Stimulated activated naive CD8-positive, alpha-beta T cell treated with anti-CD3 and anti-CD28 coated beads, Interleukin-15, amount 100 ng/mL, for 72 hours (primary cell): ENCODE measurements at places on chromosomes 4 and X.

GRCh38 chrX:136907621-136908020 is 27.1 kb upstream of the RBMX start:
- DNase-seq: no peak

GRCh38 chr4:164536814-164537213 is 217.1 kb upstream of the SMIM31 start:
- DNase-seq: no peak

- no peak for DNase-seq
Observed at GRCh38 chrX:38599796-38600755, 38.7 kb downstream of the TSPAN7 start.

- DNase-seq: no peak
Observed at GRCh38 chr4:176359590-176359989, 39.8 kb downstream of the SPCS3 start.

- DNase-seq: no peak
Observed at GRCh38 chrX:101265869-101266428, 25.2 kb downstream of the TAF7L start.

GRCh38 chr4:180637616-180638015 is 1605.6 kb upstream of the TENM3 start:
- DNase-seq: no peak

DNA sequence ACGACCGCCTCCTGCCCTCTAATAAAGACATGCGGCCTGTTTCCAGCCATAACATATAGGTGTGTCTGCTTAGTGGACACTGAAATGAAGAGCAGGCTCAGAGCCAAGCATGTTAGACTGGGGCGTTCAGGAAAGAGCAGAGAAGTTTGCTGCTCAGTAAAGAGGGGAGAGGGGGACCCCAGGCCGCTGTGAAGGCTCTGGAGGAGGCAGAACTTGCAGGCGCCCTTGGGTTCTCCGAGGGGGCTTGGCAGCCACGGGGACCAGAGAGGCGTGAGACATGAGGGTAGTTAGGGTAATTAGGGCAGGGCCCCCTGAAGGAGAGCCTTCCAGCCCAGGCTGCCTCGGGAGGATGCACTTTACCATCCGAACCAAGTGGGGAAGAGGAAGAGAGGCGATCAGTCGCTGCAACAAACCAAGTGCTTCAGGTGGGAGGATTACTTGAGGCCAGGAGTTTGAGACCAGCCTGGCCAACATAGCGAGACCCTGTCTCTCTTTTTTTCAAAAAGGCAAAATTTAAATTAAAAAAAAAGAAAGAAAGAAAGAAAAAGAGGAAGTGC is 46.6 kb upstream of the CDKN2AIP start:
- DNase-seq: no peak

DNA sequence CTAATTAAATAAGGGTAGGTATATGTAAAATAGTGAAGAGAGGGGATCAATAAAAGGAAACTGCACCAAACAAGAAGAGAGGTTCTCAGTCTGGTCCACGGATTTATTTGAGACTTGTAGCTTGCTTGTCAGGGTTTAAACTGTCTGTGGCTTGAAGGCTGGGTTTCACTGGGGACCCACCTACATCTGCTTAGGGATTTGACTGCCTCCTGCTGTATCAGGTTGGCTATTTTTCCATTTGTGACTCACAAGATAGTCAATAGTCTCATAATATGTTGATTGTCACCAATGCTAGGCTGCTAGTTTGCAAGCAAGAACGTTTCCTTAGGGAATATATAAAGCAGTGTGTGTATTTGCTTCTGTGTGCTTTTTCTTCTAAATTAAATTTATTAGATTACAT is 1950.7 kb upstream of the IGFBP7 start:
- DNase-seq: no peak

- DNase-seq: no peak
Observed at GRCh38 chrX:104419211-104419610, 146.8 kb upstream of the IL1RAPL2 start.

DNA sequence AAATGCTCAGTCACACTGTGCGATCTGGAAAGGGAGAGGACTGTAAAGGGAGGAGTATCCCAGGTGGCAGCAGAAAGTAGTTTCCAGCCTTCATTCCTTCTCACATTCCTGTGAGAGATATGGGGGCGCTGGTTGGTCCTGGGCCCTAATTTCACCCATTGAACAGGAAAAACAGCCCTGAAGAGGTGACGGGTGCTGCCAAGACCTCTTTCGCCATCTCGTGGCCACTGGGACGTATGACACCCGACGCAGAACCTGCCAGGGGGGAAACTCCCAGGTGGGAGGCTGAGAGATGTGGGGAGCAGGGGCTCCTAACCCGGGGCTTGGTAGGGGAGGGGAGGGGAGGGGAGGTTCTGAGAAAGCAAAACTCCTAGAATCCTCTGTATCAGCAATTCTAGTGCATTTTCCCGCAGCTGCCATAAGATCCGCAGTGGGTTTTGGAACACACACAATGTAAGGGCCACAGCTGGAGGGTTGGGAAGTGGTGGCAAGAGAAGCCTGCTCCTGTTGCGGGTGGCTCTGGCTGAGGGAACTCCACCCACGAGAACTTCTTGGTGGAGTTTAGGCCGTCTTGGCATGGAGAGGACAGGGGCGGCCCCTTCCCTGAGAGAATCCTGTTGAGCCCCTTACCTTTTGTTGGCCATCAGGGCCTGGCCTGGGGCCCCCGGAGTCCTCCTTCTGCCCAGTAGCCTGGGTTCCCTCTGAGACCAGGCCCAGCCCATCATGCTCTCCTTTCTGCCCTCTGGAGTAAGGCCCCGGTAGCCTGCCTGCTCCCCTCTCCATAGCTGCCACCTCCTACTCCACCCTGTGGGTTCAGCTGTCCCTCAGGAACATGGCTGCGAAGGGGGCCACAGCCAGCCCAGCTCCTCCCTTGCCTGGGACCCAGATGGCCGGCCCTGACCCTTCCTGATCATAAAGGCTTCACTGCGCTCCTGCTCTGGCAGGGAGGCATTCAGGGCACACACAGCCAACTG is 134.1 kb downstream of the OR13H1 start:
- peak; percentile 31 for DNase-seq

GRCh38 chrX:106862972-106863688 is 40.0 kb downstream of the RIPPLY1 start:
- peak; percentile 9 for DNase-seq

DNA sequence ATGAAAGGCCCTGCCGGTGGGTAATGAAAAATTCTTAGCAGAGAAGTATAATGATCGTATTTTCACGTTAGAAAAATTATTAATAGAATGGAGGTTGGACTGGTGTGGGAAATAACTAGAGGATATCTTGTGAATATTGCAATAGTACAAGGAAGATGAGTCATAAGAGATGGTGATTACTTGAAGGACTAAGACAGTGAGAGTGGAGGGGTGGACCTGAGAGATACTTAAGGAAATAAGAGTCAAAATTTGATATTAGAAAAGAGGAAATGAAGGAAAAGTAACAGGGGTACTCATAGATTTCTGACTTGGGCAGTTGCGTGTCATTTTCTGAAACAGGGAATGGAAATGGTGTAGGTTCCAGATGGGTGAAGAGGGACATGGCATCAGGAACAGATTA is 1.7 kb upstream of the USP53 start:
- DNase-seq: no peak

GRCh38 chrX:10041383-10041782 is 74.2 kb downstream of the CLDN34 start:
- no peak for DNase-seq

GRCh38 chr4:186722796-186723291 is 812 bp downstream of the FAT1 start:
- no peak for DNase-seq

GRCh38 chrX:104112326-104112951 is at the start of gene ZCCHC18:
Gene ZCCHC18, plus strand, starts transcription at chrX:104112523. Its CDS starts 1,589 bp downstream, at chrX:104114112.
- DNase-seq: peak; percentile 60

- DNase-seq: peak; percentile 84
Observed at GRCh38 chr4:121950212-121950679, 1.6 kb downstream of the TRPC3 start.

GRCh38 chrX:125765347-125765746 is 400.7 kb downstream of the DCAF12L2 start:
- DNase-seq: no peak

- DNase-seq: no peak
Observed at GRCh38 chr4:85826060-85826678, 351.2 kb downstream of the ARHGAP24 start.

DNA sequence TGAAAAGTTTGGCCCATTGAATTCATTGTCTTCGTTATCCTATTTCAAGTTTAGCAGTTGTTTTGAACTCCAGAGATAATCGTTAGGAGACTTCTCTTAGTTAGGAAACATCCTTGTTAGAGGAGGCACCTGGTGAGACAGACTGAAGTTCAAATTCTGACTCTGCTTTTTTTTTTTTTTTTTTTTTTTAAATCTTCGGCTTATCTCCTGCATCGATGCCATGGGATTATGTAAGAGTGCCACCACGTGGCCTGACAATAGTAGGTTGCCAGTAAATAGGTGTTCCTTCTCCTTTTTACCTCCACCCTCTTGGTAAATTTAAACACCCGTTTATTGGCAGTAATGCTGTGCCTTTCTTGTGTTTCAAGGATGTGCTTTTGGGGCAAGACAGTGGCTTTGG is 149.3 kb downstream of the SOWAHB start:
- peak; percentile 21 for DNase-seq

DNA sequence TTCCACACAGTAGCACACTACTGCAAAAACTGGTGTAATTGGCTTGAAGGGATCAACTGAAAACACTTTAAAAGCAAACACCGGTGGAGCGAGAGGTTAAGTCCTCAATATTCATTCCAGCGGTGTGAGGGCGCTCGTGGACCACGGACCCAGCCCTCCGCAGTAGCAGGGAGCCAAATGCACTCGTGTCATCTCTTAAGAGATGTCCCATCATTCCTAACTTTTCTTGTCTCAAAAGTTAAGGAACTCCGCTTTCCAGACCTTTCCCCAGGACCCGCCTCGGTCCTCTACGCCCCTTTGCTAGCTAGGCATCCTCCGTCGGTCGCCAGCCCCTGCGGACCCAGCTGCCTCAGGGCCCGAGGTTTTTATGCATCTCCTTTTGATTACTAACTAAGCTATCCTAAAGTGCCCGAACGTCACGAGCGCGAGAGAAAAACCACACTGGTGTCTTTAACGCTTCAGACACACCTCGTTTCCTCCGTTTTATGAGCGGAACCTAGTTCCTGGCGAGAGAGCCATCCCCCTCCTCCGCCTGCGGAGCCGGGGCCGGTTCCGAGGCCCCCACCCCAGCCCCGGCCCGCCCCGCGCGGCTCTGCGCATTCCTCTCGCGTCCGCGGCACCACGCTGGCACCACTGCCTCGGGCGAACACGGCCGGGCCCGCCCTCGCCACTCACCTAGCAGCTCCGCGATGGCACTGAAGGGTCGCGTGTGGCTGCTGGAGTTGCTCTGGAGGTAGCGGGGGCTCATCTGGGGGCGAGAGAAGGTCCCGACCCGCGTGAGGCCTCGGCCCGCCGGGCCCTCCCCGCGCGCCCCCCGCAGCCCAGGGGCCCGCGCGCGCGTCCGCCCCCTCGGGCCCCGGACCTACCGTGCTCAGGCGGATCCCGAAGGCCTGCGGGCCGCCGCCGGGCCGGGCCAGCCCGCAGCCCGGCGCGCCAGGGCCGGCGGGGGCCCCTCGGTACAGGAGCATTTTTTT is 723 bp downstream of the MORC4 start:
- peak; percentile 37 for DNase-seq

- DNase-seq: no peak
Observed at GRCh38 chr4:44646151-44646550, 5.3 kb downstream of the YIPF7 start.

DNA sequence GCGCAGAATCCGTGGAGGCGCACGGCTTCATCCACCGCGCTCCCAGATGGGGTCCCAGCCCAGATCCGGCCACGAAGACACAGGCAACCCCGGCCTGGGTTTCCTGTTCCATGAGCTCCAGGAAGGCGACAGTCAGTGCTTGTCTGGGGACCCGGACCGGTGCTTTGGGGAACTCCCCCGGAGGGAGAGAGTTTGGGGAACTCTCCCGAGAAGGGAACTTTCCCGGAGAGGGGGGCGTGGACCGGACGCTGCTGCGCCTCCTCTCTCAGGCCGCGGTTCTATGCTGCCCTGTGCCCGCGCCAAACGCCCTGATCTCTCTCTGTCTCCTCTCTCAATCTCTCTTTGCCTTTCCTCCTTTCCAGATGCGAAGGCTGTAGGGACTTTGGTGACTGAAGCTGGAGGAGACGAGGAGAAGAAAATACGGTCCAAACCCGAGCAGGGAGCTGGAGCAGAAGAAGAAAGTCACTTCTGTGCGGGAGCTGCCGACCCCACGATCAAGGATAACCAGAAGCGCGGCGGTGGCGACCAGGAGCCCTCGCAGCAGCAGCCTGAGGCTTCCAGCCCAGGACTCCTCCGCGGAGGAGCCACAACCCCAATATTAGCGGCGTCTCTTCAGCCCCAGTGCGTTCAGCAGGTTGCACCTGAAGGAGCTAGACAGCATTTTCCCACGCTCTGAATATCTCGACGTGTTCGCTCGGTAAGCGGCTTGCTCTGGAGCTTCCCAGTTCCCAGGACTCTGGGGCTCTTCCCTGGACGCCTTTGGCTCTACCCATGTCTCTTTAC is 47.6 kb upstream of the NKAP start:
- DNase-seq: peak; percentile 10

DNA sequence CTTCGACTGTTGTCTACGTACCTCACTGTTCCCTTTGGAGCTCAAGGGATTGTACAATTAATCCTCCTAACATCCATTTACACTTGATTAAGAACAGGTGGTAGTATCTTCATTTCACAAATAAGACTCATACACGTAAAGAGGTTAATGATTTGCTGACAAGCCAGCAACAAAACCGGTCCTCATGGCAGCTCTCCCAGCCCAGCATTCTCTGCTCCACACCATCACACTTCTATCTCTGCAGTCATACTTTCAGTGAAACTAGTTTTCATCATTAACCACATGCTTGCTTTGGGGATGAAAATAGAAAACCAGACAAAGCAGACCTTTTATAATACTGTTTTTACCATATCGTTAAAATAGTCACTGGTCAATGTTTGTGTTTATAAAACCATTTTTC is 28.7 kb upstream of the CASK start:
- DNase-seq: no peak

DNA sequence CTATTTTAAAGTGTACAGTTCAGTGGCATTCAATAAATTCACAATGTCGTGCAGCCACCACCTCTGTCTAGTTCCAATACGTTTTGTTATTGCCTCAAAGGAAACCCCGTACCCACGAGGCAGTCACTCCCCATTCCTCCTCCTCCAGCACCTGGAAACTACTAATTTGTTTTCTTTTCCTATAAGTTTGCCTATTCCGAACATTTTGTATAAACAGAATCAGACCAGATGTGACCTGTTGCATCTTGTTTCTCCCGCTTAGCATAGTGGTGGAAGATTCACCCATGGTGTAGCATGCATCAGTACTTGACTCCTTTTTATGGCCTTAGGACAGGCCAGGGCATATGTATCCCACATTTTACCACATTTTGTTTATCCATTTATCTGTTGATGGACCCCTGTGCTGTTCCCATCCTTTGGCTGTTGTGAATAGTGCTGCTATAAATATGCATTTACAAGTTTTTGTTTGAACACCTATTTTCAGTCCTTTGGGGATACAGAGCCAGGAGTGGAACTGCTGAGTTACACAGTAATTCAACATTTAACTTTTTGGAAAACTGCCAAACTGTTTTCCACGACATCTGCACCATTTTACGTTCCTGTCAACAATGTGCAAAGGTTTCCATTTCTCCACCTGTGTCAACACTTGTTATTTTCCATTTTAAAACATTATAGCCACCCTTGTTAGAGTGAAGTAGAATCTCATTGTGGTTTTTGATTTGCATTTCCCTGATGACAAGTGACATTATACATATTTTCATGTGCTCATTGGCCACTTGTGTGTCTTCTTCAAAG is 57.8 kb upstream of the STX18 start:
- no peak for DNase-seq
